ENCODE measurements at places on chromosomes 1 and 21.

GRCh38 chr1:156499842-156500542 lies 583 bp downstream of the MEF2D start:
- DNase-seq = no peak

- no peak for DNase-seq
These were observed 33.1 kb upstream of the MEF2D start for GRCh38 chr1:156533568-156534220.

- no peak for DNase-seq
These were observed 37.8 kb downstream of the SPEN start for GRCh38 chr1:15885269-15885668.

- DNase-seq = no peak
These were observed 258.9 kb downstream of the ASTN1 start for GRCh38 chr1:176905648-176906047.

DNA sequence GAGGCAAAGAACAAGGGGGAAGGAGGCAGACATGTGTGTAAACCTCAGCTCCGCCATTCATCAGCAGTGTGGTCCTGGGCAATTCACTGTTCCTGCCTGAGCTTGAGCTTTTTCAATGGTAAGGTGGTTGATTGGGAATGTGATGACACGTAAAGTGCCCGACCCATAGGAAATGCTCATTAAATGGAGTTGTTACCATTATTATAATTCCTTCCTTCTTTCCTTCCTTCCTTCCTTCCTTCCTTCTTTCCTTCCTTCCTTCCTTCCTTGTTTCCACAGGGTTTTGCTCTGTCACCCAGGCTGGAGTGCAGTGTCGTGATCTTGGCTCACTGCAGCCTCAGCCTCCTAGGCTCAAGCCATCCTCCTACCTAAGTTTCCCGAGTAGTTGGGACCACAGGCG lies 4.3 kb downstream of the GPR37L1 start:
- no peak for DNase-seq

DNA sequence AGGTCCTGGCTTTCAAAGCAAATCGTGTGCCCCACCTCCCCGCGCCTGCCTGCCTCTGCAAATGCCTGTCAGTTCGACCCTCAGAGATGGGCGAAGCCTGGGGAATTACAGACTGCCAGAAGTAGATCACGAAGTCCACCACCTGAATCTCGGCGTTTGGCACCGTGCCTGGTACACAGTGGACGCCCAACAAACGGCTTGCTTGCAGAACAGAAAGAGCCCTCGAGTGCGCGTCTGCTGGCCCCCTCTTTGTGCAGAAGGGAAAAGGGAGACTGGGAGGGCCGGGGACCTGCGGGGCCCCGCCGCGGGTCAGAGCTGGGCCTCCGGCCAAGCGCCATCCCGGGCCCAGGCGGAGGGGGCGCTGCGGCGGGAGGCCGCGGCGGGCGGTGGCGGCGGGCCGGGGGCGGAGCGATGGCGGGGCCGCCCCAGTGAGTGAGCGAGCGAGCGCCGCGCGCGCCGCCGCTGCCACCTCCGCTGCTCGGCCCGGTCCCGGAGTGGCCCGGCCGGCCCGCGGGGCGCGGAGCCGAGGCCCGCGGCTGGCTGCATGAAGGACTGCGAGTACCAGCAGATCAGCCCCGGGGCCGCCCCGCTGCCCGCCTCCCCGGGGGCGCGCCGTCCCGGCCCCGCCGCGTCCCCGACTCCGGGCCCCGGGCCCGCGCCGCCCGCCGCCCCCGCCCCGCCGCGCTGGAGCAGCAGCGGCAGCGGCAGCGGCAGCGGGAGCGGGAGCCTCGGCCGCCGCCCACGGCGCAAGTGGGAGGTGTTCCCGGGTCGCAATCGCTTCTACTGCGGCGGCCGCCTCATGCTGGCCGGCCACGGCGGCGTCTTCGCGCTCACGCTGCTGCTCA lies at the start of gene ZDHHC18:
Gene ZDHHC18 (plus strand): TSS at position 428 of the 845 bp plus-strand sequence. CDS start 117 bp downstream, at position 545.
- peak; percentile 64 for DNase-seq
